Activated T-helper 2 cell treated with anti-CD3 and anti-CD28 coated beads, Interferon-gamma antibody, Interleukin-2, Interleukin-4, amounts not matched to agents 10 μg/mL and 5 μg/mL and 100 μg/mL, durations not matched to agents 14 hours and 24 hours and 36 hours (primary cell): ENCODE measurements at places on chromosomes 7 and 10.

- peak; percentile 67 for DNase-seq
Observed at GRCh38 chr10:6083523-6084475, 5.0 kb upstream of the RBM17 start.

GRCh38 chr7:26212921-26213718 lies 11.6 kb downstream of the CBX3 start:
- no peak for DNase-seq

DNA sequence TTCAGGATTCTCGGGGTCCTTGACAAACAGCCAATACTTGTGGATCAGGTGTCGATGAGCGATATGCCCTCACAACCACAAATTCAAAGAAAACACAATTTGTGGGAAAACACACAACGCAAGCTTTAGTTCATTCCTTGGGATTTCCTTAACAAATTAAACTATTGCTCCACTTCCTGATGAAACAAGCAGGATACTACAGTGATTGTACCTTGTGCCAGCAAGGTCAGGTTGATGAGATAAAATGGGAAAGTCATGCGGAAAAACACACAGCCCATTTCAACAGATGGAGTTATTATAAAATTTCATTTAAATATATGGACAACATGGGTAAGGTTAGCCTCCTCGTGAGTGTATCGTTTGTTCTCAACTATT lies 8.8 kb upstream of the RHOBTB1 start:
- DNase-seq, result no peak

DNA sequence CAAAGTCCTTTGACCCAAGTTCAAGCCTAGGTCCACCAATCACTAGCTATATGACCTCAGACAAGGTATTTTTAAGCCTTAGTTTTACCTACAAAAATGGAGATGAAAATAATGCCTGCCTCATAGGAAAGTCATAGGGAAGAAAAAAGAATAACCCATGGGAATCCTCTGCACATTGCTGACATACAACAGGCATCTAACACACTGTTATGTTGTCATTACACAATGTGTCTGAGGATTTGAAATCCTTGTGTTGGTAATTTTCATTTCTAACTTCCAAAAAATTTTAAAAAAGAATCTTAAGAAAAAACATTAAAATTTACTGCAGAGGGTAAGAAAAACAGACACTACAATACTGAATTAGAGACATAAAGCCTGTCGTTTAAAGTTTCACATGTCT lies 5.7 kb downstream of the ANK3 start:
- DNase-seq, result no peak

DNA sequence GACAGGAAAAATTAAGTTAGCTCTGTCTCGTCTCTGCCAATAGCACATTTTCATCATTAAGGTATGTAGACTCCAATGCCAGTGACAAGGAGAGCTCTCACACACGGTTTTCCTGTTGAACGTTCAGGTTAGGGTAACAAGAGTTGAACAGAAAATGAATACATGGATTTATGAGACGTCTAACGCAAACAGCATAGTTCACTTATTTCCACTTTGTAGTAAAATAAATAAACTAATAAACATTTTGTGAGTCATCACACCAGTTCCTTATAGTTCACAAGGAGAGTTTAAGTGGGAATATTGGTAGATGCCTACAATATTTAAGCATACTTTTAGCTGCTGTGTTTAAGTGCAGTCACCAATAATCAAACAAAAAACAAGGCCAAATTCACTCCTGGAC lies 21.1 kb downstream of the DRGX start:
- DNase-seq, result no peak

GRCh38 chr7:5634107-5634950 lies 147.1 kb downstream of the RNF216 start:
- DNase-seq, result no peak

DNA sequence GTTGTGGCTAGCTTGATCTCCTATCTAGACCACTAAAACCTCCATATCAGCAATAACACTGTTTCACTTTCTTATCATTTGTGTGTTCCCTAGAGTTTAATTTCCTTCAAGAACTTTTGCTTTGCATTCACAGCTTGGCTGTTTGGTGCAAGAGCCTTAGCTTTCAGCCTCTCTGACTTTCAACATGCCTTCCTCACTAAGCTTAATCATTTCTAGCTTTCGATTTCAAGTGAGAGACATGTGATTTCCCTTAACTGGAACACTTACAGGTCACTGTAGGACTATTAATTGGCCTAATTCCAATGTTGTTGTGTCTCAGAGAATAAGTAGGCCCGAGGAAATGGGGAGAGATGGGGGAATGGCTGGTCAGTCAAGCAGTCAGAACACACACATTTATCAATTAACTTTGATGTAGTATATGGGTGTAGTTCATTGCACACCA lies 10.6 kb upstream of the BPGM start:
- no peak for DNase-seq

DNA sequence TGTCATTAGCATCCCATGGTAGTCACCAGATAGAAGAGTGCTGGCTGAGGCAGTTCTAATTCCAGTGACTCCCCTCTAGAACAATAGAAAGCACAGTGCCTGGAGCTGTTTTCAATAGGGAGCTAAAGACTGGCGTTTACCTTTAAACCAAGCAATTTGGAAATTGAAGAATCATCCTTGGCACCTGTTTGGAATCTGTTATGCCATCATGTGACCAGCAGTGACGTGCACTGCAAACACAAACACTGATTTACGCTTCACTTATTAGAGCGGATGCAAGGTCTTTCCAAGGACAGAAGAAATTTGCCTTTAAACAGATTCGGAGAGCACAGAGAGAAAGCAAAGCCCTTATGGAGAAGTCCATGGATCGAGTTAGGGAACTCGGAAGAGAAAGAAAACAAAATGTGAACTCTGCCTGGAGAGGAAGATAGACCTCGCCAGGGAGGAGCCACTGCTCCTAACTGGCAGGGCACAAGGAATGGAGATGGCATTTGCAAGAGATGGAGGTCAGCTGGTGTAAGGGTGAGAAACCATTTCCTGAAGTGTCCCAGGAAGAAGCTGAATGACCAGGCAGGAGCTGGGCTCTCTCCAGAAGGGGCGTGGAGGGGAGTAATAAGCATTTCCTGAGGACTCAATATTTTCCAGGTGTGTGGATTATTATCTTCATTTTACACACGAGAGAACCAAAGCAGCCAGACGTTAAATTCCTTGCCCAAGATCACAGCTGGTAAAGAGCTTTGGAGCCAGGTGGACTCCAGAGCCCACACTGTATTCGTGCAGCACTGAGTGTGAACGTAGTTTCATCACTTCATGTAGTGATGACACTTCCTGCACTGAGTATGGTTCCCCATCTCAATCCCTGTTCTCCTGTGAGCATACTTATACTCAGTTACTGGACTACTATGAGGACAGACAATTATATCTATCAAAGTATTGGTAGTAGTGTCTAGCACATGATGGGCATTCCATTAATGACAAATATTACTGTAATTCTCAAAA lies 97.7 kb downstream of the CUBN start:
- DNase-seq, result no peak

DNA sequence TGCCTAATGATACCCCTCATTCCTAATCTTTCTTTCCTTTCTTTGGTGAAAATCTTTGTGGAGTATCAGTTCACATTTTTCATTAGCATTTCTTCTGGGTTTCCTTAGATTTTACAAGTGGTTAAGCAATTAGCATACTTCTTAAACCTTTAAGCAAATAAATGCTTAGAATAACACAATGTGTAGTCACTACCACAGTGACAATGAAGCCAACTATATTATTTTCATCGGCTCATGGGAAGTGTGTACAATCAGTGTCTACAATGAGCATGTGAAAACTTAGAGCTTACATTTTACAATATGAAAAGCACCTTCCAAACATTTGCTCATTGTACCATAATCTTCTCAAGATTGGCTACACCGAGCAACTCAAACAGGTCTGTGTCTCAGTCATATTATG lies 176.2 kb upstream of the PLXNA4 start:
- no peak for DNase-seq

DNA sequence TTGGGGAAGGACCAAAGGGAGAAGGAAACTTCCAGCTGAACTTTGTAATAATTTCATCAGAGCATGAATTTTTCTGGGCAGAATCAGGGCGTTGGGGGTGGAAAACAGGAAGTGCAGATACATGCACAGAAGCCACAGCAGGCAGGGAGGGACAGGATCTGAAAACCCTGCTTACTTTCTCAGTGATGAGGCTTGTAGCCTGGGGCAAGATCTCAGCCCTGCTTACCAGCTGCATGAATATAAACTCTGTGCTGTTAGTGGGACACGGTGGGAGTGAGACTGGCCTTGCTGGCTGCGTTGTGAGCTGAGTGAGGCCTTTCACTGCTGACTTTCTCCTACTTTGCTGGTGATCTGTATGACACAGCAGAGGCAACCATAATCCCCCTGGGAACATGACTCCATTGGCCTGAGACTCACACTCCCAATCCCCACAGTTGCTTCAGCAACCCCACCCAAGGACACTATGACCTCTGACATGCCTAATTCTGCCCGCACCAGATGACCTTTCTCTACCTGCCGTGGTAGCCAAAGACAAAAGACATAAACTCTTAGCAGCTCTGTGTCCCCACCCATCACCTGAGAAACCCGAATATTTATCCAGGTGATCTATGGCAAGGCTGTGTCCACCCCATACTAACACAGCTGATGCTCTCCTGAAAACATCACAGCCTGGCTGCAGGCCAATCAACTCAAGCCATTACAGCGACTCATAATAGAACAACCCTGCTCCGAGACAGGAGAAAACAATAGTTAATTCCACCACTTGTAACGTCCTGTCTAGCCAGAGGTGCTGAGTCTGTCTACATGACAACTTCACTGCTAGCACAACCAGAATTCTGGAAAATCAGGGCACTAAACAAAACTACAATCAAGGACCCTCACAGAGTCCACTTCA lies 190.7 kb upstream of the CHRM2 start:
- DNase-seq, result no peak

DNA sequence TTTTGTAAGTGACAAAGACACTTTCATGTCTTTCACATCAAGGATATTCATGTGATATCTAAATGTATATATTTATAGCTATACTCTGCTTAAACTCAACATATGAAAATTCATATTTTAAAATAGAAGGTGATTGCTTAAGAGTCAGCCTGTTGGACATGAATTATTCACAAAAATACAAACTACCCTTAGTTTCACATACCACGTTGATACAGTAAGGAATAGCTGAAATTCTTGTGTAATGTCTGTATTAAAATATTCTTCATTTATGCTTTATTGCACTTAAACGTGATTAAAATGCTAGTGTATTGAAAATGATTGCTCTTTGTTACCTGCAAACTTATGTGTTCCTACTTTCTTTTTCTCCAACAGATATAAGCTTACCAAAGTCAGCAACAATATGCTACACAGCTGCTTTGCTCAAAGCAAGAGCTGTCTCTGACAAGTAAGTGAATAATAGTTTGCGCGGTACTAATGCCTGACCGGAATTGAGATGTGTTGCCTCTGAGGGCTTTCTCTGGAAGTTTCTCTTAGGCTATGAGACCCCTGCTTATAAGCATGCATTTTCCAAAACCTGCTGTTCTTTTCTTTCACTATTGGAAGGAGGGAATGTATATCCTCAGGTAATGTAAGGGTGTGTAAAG lies 133.8 kb downstream of the WNT2 start:
- no peak for DNase-seq

DNA sequence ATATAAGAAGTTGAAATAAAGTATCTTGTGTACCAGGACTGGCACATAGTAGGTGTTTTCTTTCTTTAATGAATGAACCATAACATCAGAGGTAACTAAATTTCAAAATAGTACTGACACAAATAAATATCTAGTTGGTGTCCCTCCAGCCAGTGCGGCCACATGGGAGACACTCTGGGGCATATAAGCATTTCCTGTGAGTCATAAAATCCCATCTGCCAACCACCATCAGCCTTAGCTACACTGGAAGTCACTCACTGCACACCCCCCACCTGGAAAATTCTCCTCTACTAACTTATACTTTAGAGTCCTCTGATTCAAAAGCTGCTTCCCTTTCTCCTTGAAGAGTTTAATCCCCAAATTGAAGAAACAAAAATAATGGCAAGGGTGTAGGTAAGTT lies 32.5 kb downstream of the DYDC1 start:
- DNase-seq, result no peak

DNA sequence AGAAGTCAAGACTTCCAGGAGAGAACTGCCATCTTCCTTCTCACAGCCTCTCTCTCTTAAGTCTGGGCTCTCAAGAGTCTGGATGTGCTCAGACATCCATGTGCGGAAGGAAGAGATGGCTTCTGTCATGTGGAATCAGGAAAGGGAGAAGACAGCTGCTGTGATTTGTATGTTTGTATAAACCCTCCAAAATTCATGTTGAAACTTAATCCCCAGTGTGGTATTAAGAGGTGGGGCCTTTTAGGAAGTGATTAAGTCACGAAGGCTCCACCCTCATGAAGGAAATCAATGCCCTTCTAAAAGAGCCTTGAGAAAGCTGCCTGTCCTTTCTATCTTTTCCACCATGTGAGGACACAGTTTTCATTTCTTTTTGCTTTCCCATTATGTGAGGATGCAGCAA lies 73.9 kb upstream of the PTN start:
- no peak for DNase-seq

GRCh38 chr7:80153446-80153845 lies 18.8 kb downstream of the GNAI1 start:
- DNase-seq, result no peak

DNA sequence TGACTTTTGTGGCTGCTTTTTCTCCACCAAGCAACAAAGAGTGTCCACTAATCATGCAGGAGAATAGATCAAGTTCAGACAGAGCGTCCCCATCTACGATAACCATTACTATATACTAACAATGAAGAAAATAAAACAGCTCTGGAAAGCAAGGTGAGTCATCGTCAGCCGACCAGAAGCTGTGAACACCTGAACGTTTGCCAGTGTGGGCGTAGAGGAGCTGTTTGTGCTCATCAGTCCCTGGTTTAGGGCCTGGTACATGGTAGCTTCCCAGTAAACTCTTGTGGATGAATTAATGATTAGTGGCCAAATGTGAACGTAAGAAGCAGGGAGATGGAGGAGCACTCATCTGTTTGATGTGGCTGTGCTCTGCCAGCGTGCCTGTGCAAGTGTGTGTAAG lies 180.7 kb downstream of the EVX1 start:
- DNase-seq, result no peak

DNA sequence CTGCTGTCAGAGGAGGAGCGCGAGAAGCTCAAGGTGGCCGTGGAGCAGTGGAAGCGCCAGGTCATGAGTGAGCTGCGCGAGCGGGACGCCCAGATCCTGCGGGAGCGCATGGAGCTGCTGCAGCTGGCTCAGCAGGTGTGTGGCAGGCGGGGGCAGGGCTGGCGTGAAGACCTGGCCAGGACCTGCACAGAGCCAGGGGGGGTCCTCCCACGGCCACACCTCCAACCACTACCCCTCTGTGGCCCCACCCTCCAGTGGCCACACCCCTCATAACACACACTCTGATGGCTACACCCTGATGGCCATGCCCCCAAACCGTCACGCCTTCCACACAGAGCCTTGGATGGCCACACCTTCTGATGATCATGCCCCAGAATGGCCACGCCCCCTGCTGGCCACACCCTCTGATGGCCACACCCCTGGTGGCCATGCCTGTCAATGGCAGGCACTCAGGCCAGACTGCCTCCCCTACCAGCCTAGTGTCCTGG lies 23.4 kb upstream of the DPYSL4 start:
- peak; percentile 66 for DNase-seq

GRCh38 chr10:34959321-34959720 lies 130.8 kb downstream of the CUL2 start:
- no peak for DNase-seq
